ENCODE measurements at places on chromosomes 5 and 9.

GRCh38 chr9:80507611-80508010 is 935.8 kb downstream of the TLE4 start:
- DNase-seq, result no peak

- no peak for DNase-seq
These were observed 4.9 kb downstream of the AKNA start for GRCh38 chr9:114382699-114383520.

GRCh38 chr5:36304095-36304805 is 2.5 kb upstream of the RANBP3L start:
- DNase-seq, result no peak

- DNase-seq, result no peak
These were observed 290.9 kb downstream of the CDK5RAP2 start for GRCh38 chr9:120289098-120289497.

DNA sequence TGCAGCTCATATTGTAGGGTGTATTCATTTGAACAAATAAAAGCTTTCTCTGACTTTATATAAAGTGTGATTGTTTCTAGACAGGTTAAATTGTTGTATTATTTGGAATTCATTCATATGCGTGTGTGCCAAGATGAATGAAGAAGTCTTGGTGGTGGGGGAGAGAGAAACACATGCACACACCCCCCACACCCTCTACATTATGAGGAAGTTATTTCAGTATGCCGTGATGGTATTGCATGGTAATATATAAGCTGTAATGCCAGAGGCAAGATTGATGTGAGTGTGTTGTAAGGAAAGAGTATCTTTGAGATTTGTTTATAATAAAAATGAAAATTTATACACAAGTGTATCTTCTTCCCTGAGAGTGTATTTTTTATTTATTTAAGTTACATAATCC is 71.0 kb downstream of the IPO11 start:
- DNase-seq, result no peak

DNA sequence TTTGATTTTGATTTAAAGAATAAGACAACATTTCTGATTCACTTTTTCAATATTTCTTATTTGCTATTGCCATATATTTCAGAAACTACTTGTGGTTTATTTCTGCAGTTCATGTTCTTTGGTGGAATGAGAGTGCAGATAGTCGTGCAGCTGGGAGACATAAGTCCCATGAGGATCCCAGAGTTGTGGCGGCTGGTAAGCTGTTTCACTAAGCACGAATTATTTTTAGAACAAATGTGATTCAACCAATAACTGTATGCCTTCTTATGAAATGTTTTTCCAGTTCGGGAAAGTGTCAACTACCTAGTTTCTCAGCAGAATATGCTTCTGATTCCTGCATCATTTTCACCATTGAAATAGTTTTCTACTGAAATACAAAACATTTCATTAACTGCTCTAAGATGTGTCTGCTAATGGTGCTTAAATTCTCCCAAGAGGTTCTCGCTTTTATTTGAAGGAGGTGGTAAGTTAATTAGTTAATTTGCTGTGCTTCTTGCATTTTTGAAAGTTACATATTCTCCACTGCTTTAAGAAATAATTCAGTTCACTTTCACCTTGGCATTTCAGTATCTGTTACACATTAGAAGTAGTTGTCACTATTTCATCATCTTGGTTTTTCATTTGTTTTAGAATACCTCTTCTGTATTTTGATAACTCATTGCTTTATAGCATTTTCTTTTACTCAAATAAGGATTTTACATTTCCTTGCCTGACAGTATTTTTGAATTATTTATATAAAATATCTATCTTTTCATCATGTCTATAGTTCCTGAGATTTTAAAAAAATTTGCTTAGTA is 9.0 kb downstream of the NIPSNAP3B start:
- DNase-seq, result no peak

- DNase-seq, result no peak
These were observed 3.8 kb downstream of the OLFML2A start for GRCh38 chr9:124780757-124781151.

DNA sequence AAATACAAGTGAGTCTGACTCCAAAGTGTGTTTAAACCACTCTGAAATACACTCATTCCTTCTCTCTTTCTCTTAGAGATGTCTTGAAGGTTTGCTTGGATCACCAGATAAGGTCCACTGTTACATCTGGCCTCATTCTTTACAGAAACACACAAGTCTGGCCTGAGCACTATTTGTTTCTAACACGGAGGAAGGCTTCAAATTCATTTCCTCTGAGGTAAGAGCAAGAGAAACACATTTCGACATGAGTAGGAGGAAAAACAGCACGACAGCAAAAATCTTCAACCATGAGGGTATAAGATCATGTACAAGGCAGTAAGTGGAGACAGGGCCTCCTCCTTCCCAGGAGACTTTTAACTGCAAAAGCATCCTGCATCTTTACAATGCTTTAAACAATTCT is 8.0 kb downstream of the SIL1 start:
- no peak for DNase-seq

DNA sequence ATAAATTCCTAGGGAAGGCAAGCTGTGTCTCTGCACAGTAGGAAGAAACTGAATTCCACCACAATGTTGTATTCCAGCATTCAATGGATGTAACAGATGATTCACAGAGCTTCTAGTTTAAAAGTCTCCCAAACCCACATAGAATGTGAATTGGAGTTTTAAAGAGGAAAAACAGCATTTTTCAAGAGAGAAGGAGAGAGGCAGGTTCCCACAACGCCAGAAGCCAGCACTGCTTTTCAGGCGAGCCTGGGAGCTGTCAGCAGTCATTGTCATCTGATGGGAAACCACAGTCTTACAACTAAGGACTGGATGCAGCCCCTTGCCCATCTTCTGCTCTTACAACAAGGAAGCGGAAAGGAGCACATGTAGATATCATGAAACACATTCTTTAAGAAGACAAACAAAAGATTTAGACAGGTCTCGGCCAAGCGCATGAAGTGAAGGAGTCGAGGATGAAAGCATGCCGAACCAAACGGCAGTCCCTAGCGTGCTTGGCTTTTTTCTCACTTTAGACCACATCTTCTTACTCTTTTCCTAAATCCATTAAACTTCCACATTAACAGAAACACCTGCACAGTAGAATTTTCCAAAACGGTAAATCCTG is 638 bp downstream of the DIRAS2 start:
- no peak for DNase-seq

DNA sequence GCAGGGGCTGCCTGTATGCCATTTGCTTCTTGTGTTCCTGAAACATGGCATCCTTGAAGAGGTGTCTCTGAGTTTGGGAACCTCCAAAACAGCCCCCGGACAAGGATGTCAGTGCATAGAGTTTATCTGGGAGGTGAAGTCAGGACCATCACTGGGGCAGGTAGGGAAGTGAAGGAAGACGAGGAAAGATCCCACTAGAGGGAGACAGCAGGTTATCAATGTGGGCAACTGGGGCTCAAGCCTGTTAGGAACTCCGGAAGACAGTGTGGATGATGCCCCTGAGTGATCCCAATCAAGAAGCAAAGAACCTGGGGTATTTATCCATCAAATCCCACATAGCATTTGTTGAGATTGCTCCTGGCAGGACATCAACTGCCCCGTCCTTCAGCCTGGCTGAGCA is 233.1 kb downstream of the AGTPBP1 start:
- DNase-seq, result no peak

GRCh38 chr5:104241046-104241445 is 678.5 kb upstream of the NUDT12 start:
- DNase-seq, result no peak

GRCh38 chr5:66413931-66414330 is 182.3 kb upstream of the MAST4 start:
- no peak for DNase-seq

DNA sequence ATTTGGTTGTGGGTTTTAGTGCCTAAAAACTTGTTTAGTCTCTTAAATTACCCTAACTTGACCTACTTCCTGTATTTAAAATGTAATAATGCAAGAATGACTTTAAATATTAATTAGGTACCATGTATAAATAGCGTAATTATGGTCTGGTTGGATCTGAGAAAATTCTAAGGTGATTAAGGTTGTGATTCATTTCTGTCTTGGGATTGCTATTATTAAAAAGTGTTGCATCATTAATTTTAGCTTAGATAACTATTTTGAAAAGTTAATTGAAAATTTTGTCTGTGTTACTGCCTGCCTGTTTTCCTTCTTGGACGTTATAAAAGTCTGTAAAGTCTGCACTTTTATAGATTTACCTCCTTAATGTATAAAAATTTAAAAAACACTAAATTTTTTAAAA is 11.8 kb downstream of the LRRC70 start:
- no peak for DNase-seq

DNA sequence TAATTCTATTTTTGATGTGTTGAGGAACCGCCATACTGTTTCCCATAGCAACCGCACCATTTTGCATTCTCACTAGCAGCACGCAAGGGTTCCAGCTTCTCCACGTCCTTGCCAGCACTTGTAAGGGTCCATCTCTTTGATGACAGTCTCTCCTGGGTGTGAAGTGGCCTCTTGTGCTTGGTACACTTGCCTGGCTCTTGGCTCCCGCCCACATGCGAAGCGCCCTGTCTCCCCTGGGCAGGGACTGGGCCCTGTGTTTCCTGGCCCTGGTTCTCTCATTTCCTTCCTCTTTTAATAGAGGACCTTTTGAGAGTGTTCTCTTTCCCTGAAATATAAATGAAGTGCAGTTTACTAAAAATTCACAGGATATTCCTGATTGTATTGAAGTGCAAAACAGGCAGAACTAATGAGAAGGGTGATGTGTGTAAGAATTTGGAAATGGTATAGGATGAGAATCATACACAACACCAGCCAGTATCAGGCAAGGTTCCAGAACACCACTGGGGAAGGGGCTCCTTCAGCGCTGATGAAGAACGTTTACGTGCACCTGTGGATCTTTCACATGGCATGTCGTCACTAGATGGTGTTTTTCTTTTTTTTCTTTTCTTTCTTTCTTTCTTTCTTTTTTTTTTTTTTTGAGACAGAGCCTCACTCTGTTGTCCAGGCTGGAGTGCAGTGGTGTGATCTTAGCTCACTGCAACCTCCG is 73.0 kb downstream of the EHMT1 start:
- no peak for DNase-seq

- DNase-seq, result no peak
These were observed 8.4 kb downstream of the RBM18 start for GRCh38 chr9:122256206-122256605.

GRCh38 chr5:95818181-95819147 is 4.1 kb downstream of the GLRX start:
- no peak for DNase-seq

- DNase-seq, result no peak
These were observed 9.9 kb downstream of the FBN2 start for GRCh38 chr5:128528126-128528525.

DNA sequence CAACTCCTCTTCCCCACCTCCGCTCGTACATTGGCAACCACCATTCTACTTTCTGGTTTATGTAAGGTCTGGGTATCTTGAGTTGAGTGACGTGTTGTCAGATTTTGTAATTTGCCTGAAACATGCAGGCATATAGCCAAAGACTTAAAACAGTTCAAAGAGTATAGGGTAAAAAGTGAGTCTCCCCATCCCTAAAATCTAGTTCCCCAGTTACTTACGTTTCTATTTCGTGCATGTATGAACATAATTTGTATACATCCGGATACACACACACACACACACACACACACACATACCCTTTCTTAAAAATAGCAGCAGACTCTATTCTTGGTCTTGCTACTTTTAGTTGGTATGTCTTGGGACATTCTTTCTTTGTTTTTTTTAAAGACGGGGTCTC is 915 bp downstream of the HSDL2 start:
- no peak for DNase-seq

DNA sequence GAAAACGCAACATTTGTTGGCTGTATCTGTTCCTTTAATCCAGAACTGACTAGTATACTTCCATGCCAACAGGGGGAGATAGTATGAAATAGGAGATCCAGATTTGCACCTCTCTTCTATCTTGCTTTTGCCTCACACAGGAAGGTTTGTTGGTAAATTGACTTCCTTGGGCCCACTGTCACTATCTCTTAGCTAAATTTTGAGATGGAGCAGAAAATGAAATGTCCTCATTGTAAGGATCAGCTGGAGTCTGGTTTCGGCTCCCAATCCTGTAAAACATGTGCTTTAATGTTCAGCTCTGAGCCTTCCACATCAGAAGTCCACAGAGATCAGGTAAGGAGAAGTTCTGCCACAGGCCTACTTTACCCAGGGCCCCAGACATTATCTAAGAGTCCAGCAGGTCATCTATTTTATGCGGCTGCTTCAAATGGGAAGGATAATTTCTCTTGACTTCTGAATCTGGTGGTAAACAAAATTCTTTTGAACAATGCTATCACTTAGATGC is 176.8 kb downstream of the FER start:
- DNase-seq, result no peak

DNA sequence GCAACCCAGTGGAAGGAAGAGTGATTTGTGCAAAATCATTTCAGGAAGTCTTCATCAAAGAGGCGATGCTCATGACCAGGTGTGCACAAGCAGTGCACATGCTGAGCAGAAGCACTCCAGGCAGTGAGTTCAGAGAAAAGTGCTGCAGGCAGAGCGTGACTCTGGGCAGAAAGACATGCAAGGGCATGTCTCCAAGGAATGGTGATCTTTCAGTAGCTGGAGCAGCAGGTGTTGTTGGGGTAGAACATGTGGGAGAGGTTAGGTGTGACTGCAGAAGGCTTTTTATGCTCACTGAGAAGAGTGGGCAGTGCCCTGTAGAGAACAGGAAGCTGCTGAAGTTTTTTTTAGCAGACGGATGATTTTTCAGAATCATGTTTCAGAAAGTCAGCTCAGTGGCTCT is 545.4 kb upstream of the TLE4 start:
- DNase-seq, result peak; percentile 93

GRCh38 chr5:105508519-105508918 is 1945.9 kb upstream of the NUDT12 start:
- no peak for DNase-seq

DNA sequence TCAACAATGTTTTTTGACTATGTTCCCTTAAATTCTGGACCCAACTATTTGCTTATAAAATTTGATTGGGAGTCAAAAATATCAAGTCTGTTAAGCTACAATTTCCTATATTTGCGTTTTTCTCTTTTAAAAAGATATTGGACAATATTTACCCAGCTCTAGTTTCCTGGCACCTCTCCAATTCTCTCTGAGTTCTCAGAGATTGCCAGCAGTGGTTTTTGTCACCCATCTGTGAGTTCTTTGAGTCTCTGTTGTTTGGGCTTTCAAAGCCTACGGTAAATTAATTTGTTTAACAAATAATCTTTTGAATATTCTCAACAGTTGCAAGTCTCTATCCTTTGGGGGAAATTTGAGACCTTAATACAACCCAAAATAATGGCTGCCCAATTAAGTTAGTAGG is 174.2 kb upstream of the PUM3 start:
- no peak for DNase-seq

- DNase-seq, result no peak
These were observed 75.9 kb downstream of the AUH start for GRCh38 chr9:91285729-91286353.

GRCh38 chr9:37293664-37294524 is 128.6 kb upstream of the GRHPR start:
- DNase-seq, result no peak

- DNase-seq, result no peak
These were observed 229.9 kb downstream of the SPOCK1 start for GRCh38 chr5:137269274-137269673.
